ENCODE measurements at places on chromosomes 13 and 19.
A peak's percentile ranks its signal among the peaks of the same experiment; 100 is the strongest.

- DNase-seq = peak; percentile 66
Observed at GRCh38 chr19:52638601-52639000, 446 bp upstream of the ZNF83 start.

- peak; percentile 68 for DNase-seq
Observed at GRCh38 chr13:58480061-58480460, 848.5 kb downstream of the PCDH17 start.

GRCh38 chr19:8120636-8121480 is 28.5 kb downstream of the FBN3 start:
- no peak for DNase-seq

DNA sequence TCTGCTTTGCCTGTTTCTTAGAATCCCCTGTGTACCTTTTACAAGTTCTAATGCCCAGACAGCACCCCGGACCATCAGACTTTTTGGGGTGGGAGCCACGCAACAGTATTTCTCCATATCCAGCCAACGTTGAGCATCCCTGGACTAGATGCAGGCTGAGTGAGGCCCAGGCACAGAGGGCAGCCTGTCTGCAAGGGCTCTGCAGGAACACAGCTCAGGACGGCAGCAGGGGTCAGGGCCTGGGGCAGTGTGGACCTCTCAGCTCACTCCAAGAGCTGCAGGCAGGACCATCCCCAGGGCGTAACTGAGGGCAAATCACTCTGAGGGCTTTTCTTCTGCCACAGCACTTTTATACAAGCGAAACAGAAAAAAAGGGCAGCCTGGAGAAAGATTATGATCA is 95.8 kb downstream of the DNAJC15 start:
- no peak for DNase-seq

- peak; percentile 81 for DNase-seq
Observed at GRCh38 chr13:25037057-25037813, 58.7 kb upstream of the PABPC3 start.

GRCh38 chr13:51931606-51932005 is 69.8 kb downstream of the CCDC70 start:
- DNase-seq = no peak

DNA sequence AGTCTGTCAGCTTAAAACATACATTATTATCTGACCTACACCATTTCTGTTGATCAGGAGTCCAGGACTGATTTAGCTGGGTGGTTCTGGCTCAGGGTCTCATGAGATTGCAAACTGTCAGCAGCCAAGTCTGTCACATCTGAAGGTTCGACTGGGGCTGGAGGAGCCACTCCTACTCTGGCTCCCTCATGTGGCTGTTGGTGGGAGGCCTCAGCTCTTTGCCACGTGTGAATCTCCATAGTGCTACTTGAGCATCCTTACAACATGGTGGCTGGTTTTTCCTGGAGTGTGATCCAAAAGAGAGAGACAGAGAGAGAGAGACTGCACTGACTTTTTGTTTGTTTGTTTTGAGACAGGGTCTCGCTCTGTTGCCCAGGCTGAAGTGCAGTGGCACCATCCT is 63.6 kb upstream of the NFIC start:
- no peak for DNase-seq

All from astrocyte of the hippocampus (primary cell).